ENCODE measurements at places on chromosomes 7 and 10.

DNA sequence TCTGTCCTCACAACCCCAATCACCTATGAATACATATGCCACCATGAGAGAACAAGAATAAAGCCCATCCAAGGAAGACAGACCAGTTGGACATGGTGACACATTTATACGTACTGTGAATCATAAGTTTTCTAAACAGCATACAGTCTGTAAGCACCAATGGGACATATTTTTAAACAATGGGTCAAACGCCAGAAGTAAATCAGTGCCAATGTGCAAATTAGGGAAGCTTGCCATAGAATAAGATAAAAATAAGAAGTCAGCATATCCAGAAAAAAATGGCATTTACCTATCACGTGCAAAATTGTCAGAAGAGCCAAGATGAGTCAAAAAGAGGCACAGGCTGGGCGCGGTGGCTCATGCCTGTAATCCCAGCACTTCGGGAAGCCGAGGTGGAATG lies 910.4 kb downstream of the SORCS1 start:
- no peak for DNase-seq

DNA sequence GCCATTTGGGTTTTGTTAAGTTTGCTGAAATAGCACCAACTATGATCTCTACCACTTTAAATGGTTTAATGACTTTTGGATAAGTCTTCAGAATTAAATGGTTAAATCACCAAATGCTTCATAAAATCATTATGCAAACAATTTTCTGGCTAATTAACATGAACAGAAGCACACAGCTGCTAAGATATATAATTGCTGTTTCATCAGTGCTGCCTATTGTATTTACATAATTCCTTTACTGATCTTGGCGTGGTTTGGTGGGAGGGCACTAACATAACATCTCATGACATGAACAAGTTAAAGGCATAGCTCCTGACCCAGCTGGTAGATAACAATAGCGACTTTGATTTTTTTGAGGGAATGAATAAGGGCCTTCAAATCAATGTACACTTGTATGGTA lies 94.1 kb downstream of the FZD1 start:
- no peak for DNase-seq

- no peak for DNase-seq
These were observed 727.8 kb downstream of the GRM8 start for GRCh38 chr7:126524967-126525366.

GRCh38 chr7:147418966-147419365 lies 1171.6 kb upstream of the C7orf33 start:
- no peak for DNase-seq

DNA sequence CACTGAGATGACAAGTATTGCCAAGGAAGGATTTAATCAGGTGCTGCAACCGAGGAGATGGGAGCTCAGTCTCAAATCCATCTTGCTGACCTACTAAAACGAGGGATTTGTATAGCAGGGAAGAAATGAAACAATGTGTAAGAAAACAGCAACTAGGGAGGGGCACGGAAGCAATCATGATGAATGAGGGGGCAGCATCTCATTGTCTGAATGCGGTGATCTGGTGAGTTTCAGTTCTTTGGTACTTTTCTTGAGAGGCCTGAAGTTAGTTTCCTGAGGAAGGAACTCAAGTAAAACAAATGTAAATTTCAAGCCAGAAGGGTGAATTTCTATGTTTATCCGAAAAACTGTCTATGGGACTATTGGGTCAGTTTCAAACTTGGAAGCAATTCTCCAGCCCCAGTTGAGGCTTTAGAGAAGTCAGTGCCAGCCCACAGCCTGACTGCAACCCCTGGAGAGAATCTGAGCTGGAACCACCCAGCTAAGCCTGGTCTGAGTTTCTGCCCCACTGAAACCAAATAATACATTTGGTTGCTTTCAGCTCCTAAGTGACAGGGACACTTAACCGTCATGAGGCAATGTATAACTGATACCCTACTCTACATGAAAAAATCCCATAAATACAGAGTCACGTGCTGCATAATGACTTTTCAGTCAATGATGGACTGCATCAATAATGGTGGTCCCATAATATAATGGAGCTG lies 45.8 kb upstream of the TNS3 start:
- no peak for DNase-seq

DNA sequence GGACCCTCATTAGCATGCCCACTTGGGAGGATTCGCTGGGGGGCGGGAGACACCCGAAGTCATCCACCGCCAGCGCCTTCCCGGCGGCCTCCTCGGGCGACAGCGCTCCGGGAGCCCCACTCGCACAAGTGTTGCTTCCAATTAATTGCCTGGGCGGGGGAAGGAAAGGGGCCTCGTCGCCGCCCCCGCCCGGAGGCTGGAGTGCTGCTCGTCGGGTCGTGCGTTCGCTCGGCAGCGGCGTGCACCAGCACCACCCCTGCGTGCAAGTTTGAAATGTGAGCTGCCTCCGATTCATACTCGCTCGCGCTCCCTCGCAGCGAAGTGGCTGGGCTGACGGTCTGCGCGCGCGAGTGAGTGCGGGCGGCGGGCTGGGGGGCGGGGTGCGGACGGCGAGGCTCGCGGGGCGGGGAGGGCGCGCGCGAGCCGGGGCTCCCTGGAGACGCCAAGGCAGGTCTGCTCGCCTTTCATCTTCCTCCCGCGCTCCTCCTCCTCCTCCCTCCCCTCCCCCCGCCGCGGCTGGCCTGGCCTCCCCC lies 104.6 kb upstream of the PPIF start:
- DNase-seq, result peak; percentile 57

GRCh38 chr10:26335574-26336093 lies 102.5 kb upstream of the APBB1IP start:
- DNase-seq, result no peak

GRCh38 chr10:110655320-110655719 lies 11.2 kb downstream of the RBM20 start:
- DNase-seq, result no peak

DNA sequence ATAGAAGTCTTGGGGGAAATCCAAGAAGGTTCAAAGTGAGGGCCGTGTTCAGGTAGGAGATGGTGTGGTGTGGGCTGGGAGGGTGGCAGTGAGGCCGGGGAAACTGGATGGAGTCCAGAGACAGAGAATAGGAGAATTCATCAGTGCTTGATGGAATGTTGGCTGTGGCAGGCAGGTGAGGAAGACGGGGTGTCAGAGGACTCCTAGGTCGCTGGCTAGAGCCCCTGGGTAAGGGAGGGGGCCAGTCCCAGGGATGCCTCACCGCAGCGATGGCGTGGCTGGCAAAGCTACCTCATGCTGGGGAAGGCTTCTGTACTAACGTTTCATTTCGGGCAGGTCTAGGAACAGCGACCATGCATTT lies 373.0 kb downstream of the RPS24 start:
- no peak for DNase-seq

DNA sequence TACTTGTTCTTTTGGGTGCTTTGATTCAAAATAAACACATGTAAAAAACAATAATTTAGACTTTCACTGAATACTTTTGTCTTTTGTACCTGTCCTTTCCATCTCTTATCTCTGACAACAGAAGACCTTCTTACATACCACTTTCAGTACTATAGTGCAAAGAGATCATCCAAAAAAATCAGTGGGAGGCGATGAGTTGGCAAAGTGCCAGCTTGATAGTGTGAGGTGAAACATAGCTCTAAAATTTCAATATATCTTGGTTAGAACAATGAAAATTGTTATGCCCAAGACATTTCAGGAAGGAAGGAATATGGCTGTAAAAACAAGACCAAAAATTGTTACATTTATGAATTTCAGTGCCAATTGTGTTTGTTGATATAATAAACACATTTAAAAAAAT lies 390.2 kb upstream of the COBL start:
- no peak for DNase-seq

DNA sequence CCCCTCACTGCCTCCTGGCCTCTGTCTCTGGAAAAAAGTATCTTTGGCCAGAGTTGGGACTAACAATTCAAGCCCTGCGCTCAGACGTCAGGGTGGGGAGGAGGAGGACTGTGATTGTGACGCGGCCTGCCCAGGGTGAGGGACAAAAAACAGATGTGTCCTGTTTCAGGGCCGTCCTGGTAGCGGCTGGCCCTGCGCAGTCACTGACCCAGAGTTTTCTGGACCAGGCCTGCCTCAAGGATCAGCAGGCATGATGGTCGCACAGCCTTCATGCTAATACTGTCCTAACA lies 110.1 kb downstream of the CYTH3 start:
- no peak for DNase-seq

DNA sequence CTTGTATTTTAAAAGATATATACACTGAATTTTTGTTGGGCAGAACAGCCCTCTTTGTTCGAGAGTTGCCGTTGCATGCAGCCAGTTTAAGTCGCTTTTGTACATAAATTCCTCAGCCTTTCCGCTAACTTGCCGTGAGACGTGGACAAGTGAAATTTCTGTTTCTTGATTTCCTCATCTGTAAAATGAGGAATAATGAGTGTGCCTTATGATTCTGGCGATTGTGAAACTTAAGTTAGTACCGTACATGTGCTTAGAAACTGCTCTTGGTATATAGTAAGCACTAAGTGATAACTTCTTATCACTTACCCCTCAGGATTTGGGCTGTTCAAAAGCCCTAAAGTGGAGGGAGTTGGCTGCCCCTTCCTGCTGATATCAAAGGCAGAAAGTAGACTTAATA lies 1.4 kb downstream of the CCNJ start:
- DNase-seq, result peak; percentile 8

DNA sequence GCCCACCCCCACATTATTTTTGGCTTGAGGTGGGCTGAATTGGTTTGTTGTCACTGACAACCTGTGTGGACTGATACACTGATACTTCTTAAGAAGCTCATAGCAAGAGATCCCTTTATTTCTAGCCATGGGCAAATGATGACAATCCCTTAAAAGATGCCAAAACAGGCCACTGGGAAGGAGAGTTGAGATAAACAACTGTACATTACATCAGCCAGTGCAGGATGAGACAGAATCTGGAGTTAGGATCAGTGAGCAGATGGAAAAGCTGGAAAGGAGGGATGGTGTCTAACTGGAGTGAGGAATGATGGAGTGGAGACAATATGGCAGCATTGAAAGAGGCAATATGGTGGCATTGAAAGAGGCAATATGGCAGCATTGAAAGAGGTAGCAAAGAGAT lies 195.9 kb upstream of the LYZL2 start:
- DNase-seq, result no peak

DNA sequence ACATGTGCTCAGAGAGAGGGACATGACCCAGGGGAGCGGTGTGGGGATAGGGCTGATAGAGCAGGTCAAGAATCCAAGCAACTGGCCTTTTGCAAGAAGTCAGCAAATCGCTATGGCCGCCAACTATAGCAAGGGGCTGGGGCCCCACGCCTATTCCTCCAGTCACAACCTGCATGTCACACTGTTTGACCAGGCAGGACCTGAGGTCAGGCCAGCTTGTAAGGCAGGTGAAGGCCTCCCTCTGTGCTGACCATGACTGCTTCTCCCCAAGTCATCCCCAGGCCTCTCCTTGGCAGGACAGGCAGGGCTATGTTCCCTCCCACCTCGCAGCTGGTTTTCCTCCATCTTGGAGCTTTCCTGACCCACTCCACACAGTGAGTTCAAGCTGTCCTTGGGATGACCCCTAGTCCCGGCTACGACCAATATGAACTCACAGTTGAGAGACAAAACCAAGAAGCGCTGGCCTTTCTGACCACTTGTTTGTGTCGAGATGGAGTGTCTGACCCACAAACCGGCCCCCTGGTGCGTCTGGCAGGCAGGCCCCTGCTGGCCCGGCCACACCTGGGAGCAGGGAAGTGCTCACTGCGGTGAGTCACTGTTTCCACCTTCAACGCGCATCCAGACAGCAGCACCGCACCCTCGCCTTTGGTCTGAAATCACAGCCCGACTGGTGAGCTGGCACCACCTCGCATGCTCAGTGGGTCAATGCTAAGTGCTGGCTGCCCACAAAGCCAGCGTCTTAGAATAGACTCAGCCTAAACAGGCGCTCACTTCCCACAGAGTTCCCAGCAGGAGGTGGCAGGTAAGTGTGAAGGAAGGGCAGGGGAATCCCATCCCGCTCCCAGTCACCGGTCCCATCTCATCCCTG lies 81.4 kb downstream of the VWA2 start:
- DNase-seq, result no peak

- DNase-seq, result peak; percentile 33
These were observed 111.6 kb upstream of the HABP2 start for GRCh38 chr10:113441220-113441619.
